ENCODE measurements at places on chromosomes 4 and X.

- DNase-seq: no peak
These were observed 170.2 kb downstream of the ADGRA3 start for GRCh38 chr4:22345678-22346077.

- DNase-seq: no peak
These were observed 24.2 kb upstream of the GDPD2 start for GRCh38 chrX:70398899-70399298.

DNA sequence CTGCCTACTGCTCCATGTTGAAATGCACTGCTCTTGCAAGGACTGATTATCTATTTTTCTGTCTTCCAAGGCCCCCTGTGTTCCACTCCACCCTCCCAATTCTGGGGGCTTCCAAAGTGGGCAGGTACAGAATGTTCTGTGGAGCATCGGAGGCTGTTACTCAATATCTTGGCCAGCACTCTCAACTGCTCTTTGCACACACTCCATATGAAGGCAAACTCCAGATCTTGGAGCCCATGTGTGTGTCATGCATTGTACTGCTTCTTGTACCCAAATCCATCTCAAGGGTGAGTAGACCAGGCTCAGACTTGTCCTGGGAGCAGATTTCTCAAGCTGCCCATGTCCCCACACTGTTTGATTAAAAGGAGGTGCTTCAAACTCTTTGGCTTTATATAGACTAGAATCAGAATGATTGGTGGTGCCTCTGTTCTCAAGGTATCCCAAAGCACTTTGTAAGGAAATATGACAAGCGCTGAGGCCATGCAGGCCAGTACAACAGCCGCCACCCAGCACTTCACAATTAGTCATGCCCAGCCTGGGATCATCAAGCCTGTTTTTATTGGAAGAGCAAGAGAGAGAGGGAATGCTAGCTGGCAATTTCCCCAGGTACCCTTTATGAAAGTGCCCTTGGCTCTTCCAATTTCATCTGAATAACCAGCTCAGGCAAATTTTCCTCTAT is 44.3 kb downstream of the AR start:
- DNase-seq: no peak

DNA sequence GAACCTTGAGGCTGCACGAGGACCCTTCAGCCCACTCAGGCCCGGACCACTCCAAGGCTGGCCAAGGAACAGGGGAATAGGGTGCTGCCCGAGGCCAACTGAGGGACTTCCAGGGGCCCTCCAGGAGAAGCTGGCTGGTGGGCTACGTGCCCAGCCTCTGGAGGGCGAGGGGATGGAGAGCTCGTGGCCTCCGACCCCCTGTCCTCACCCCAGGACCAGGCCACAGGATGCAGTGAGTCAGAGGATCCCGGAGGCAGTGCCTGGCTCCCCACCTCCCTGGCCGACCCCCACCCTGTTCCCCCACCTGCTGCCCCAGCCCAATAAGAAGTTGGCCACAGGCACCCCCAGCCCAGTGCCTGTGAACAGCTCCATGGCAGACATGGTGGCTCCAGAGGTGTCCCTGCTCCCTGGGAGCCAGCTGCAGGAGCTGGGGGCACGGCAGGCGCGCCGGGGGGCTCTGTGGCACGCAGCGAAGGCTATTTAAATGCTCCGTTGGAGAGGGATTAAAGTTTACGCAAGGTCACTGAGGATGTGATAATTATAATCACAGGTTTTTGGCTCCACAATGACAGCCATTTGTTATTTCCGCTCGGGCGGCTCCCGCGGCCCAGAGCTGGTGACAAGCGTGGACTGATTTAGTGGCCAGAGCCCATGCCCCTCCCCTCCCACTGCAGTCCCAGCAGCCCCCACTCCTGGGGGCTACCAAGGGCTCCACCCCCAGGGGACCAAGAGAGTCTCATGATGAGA is 95.7 kb upstream of the NKX1-1 start:
- DNase-seq: no peak

- no peak for DNase-seq
These were observed 21.3 kb downstream of the QDPR start for GRCh38 chr4:17490575-17491059.

DNA sequence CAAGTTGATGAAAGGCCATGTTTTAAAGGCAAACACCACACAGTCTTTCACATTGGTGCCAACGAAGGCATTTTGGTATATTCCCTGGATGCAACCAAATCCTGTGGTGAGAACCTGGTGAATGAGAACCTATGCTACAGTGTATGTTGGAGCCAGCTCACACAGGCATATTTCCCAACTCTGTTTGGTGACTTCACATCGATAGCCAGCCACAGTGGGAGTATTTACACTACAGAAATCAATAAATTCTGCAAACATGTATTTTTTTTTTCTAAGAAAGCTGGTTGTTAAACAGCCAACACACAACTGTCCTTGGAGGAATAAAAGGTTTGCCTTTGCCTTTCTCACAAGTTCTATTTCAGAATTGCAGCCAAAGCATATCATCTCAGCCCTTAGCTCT is 691.0 kb downstream of the GRID2 start:
- DNase-seq: no peak

- no peak for DNase-seq
These were observed 141.0 kb downstream of the TSPAN5 start for GRCh38 chr4:98517218-98518021.

DNA sequence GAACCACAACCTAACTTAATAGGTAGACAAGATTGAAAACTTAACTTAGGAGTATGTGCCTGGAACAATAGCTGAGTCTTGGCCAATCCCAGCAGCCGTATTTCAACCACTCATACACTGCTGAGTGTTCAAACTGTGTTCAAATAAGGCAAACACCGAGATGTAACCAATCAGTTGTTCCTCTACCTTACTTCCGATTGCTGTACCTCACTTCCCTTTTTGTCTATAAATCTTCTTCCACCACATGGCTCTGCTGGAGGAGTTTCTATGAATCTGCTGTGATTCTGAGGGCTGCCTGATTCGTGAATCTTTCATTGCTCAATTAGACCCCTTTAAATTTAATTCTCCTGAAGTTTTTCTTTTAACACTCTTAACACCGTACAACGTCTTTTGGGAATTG is 108.0 kb downstream of the ANAPC4 start:
- no peak for DNase-seq

- DNase-seq: peak; percentile 13
These were observed 162.3 kb upstream of the MAMLD1 start for GRCh38 chrX:150200820-150201287.

GRCh38 chr4:81632581-81633299 is 161.0 kb upstream of the RASGEF1B start:
- DNase-seq: no peak

DNA sequence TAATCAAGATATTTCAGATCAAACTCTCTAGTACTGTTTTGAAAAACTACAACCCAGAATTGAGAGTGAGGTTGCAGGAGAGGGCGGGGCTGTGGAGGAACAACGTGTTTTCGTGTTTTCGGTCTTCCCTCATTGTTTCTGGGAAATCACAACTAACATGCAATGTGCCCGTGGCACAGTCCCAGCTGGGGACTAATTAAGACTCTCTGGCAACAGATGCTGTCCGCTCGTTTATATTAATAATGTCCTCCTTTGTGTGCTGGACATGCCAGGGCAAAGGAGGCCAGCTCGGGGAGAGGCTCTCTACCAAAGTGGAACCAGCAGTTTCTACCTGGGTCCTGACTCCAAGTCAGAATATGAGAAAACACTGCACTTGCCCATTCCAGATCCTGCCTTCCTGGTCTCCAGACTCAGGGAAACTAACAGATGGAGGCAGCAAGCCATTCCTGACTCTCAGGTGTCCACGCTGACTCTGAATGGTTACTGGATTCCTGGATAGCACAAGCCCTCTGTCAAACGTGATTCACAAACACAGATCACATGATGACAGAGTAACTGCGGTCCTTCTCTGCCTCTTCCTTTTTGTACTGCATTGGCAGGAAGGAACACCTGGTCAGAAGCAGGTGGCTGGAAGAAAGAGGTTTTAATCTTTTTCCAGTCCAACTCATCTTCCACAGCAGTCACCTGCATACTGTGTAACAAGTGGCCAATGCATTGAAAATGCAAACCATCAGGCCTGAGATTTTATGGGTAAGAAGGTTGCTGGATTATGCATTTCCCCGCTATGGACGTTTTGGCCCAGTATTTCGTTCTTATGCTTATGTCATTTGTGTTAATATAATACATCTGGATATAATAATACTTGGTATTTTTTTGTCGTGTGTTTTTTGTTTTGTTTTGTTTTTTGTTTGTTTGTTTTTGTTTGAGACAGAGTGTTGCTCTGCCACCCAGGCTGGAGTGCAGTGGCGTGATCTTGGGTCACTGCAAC is 65.0 kb downstream of the COQ2 start:
- DNase-seq: no peak

DNA sequence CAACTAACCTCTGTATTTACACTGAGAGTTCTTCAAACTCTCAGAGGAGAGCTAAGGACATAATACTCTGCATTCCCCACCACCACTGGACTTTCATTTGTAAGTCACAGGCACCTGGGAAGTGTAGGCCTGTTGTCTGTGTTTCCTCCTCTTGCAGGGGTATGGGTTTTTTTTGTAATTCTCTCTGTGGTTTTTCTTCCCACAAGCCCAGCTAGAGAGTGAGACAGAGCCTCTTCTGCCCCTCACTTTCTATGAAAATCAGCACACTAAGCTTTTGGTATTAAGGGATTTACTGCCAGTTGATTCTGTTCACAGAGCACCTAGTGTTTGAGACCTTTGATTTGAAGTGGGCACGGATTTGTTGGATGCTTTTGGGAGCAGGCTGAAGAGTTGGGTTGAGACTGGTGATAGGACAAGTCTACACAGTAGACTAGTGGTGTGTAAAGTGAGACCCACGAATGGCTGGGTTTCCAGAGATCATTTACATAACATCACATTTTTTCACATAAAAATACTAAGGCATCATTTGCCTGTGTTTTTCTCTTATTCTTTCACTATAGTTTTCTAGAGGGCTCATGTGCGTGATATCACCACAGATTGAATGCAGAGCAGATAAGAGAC is 28.9 kb upstream of the WDR17 start:
- no peak for DNase-seq

GRCh38 chrX:69431420-69431819 is 72.7 kb upstream of the NALF2 start:
- no peak for DNase-seq

- no peak for DNase-seq
These were observed 50.0 kb downstream of the HOPX start for GRCh38 chr4:56630876-56631666.

DNA sequence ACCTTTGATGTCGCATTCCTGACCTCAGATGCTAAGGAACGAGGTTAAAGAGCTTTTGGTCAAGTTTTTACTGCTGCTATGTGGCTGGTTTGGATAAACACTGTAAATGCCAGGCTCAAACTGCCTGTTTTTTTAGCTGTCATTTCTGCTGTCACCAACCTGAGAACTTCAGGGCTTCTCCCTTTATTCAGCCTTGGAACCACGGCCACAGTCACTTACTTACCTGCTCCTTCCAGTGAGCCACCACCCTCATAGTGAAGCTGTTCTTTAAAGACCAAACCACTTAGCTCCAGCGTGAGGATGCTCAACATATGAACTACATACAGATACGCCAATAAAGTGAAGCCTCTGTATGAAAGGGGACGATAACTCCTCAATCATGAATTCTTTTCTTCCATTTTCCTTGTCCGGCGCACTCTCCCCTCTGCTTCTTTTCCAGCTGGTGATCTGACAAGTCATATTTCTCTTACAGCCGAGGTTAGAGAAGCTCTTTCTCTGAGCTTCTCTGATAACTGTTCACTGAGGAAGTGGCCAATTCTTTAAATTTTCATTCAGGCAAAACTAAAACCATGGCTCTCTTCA is 152.8 kb upstream of the ANK2 start:
- DNase-seq: no peak

DNA sequence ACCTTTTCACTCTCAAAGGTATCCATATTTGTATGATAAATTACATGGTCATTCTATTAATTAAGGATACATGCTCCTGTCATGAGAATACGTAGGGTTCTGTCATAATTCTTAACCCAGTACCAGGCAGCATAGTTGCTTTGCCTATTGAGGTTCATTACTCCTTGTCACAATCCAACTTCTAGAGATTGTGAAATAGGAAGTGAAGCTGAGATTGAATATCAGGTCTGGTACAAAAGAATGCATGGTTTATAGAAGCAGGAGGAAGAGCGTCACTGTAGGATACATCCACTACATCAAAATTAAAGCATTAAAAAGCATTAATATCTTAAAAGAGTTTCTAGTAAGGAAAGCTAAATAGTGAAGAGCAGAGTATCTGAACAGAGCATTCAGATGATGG is 647.0 kb downstream of the IQCM start:
- no peak for DNase-seq

DNA sequence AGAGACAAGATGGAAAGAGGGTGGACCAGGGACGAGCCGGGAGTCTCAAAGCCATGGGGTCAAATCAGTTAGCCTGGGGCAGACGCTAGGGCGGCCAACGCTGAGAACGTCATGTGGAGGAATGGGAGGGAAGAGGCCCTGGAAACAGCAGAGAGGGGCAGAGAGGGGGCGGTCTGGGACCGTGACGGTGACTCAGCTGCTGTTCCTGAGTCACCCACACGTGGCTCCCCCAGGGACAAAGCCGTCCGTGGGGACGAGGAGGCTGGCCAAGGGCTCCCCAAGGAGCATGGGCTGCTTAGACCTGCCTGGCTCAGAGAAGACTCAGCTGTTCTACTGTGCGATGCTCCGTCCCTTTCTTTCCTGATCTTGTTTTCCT is 108.4 kb upstream of the LRPAP1 start:
- no peak for DNase-seq

DNA sequence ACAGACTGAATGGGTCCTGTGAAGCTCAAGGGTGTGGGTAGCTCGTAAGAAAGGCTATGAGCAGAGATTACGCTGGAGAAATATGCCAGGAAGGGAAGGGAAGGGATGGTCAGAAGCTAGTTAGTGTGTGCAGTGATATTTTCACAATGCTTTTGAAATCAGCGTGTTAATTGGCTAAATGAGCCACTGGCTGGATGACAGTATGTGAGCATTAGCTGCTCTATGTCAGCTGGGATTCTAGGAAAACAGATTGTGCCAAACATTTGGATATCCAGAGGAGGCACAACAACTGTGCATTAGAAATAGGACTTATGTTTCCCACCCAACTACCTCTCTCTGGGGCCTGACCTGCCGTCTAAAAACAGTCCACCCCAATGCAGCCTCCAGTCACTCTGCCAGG is 168.5 kb downstream of the DHRSX start:
- no peak for DNase-seq

DNA sequence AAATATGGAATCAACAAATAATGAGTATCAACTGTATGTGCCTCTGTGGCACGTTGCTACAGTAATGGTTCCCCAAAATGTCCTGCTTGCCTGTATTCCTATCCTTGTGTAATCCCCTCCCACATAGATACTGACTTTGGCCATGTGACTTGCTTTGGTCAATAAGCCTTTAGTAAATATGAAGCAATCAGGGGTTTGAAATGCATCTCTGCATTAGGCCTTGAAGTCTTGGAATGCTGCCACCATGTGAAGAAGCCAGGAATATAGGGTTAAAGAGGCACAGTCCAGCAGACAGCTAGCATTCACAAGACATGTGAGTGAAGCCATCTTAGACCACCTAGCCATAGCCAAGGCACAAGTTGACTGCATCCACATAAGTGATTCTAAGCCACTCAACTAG is 190.9 kb downstream of the GABRB1 start:
- no peak for DNase-seq

DNA sequence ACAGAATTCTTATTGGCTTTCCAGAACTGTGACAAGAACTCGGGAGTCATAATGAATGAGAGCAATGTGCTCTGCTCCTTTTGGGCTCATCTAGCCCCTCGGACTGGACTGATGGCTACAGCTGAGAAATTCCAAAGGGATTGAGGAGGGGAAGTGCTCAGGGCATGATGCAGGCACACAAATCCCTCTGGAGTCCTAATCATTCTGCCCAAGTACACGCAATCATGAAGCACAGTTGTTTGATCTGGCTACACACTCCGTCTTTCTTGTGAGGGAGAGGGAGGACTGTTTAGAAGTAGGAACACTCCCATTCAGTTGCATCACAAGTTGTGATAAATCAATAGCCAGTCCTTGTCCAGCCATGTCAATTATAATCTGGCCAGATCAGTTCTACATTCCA is 237.5 kb downstream of the COL25A1 start:
- no peak for DNase-seq

Measured in thoracic aorta (tissue), 2 donors.